ENCODE measurements at places on chromosomes 5 and 9.

DNA sequence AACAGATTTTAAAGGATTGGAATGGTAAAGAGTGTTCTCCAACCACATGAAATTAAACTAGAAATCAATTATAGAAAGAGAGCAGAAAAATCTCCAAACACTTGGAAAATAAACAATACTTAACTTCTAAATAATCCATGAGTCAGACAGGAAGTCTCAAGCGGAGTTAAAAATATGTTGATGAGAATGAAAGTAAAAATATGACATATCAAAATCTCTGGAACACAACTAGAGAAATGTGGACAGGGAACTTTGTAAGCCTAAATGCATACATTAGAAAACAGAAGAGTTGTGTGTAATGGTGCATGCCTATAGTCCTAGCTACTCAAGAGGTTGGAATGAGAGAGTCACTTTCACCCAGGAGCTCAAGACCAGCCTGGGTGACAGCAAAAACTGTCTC is 47.9 kb upstream of the ZNF618 start:
- DNase-seq: no peak

GRCh38 chr9:117034866-117035265 is 347.8 kb downstream of the TRIM32 start:
- no peak for DNase-seq

DNA sequence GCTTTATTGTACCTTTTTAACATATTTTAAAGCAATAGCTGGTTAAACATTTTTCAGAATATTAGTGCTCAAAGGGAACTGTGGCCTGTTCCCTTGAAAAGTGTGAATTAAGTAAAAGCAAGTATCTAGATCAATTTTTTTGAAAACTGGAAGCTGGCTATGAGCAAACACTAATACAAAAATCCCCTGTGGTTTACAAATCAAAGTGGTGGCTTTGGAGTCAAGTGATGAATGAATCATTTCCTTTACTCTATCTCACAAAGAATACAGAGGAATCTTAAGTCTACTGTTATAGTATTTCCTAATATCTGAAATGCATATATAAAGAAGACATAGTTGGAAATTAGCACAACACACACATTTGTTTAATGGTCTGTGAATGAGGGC is 212.4 kb upstream of the C9orf72 start:
- DNase-seq: no peak

- no peak for DNase-seq
Observed at GRCh38 chr5:136501133-136501532, 135.8 kb upstream of the TRPC7 start.

DNA sequence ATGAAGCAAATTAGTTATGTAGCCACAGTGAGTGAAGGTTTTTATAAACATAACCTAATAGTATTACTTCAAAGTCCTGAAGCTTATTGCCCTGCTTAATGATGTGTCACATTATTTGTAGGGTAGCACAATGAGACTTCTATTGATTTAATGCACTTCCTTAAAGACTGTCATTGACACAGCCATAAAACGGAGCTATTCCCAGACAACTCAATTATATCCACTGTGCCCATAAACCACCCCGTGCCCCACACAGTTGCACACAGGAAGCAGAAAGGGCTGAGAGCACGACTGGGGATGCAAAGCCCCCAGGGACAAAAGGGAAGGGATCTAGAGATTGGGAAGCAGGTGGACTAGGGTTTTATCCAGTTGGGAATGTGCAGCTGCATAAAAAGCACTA is 37.0 kb downstream of the TRIM32 start:
- DNase-seq: no peak

DNA sequence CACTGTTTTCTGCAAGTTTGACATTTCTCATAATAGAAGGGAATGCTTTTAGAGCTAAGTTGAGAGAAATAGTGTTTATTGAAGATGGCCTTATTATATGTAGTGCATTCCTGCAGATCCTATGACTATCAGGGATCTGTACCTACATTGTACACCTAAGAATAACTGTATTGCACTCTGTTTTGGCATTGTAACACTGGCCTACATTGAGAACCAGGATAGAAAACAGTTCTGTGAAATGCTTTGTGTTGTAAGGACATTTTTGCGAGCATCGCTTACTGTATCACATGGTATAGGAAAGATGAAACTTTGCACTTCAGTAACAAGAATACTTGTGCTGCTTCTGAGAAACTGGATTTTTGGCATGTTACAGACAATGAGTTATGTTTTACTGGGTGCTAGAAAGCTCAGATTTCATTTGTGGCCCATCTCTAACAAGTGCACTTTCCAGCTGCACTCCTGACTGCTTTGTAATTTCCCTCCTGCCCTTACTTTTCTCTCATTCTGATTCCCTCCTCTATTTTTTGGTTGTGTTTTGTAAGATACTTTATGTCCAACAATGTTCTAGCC is 30.6 kb downstream of the C9orf85 start:
- no peak for DNase-seq

DNA sequence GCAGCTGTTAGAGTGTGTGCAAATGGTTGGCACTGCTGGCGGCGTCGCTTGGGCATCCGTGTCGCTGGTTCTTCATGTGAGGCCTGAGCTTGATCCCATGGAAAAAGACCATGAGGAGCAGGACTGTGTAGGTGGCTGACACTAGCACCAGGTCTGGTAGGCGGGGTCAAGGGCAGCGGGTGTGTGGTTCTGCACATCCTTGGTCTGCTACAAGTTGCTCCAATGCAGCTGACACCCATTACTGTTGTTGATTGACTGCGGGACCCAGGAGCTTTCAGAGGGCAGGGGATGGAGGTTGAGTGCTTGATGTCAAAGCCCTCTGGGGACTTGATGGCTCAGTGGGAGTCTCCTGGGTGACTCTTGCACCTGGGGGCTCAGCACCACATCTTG is 29.0 kb upstream of the PITX1 start:
- DNase-seq: no peak

GRCh38 chr5:53323943-53324642 is 156.3 kb upstream of the FST start:
- DNase-seq: no peak

GRCh38 chr5:61184708-61185107 is 22.4 kb upstream of the SMIM15 start:
- DNase-seq: no peak

DNA sequence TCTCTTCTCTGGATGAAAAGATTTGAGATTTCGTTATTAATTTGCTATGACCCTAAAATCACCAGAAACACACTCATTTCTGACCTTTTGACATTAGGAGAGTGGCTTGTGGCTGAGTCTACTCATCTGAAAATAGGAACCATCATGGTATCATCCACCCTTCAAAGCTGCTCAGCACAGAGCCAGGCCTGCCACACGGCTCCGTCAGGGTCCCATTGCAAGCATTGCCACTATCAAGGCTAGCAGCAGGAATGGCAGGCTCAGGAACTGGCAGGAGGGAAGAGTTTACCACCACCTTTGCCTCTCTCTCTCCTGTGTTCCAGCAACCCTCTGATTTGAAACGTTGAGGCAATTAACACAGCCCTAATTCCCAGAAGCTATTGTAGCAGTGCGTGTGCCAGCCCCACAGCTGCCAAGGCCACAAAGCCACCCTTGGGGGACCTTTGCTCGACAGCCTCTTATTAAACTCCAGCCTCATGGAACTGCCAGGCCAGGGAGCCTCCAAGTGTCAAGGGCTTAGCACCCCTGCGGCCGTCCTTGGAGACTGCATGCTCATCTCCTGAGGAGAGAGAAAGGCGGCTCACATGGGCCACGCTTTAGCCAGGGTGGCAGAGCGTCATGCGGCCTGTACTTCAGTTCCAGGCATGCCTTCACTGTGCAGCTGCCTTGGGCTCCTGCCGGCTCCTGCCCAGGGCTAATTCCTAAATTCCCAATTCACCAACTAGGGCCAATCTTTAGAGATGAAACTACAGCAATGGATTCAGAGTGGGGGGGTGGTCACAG is 145.9 kb downstream of the ROR2 start:
- DNase-seq: no peak

DNA sequence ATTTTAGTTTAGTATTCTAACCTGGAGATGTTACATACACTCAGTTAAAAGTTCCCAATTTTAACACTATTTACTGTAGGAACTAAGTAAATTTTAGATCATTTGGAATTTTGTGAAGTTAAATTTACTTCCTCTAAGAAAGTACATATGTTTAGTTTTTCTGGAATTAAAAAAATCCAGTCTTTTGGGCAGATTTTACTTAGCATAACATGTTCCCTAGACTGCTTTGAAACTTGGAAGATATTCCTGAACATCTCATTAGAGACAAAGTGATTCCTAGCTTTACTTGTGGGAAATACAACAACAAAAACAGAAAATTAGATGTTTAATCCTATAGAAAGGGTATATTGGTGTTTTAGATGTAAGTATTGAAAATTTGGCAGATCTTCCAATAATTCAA is 930.0 kb upstream of the PTPRD start:
- DNase-seq: no peak

GRCh38 chr9:79889369-79889768 is 317.6 kb downstream of the TLE4 start:
- DNase-seq: no peak

DNA sequence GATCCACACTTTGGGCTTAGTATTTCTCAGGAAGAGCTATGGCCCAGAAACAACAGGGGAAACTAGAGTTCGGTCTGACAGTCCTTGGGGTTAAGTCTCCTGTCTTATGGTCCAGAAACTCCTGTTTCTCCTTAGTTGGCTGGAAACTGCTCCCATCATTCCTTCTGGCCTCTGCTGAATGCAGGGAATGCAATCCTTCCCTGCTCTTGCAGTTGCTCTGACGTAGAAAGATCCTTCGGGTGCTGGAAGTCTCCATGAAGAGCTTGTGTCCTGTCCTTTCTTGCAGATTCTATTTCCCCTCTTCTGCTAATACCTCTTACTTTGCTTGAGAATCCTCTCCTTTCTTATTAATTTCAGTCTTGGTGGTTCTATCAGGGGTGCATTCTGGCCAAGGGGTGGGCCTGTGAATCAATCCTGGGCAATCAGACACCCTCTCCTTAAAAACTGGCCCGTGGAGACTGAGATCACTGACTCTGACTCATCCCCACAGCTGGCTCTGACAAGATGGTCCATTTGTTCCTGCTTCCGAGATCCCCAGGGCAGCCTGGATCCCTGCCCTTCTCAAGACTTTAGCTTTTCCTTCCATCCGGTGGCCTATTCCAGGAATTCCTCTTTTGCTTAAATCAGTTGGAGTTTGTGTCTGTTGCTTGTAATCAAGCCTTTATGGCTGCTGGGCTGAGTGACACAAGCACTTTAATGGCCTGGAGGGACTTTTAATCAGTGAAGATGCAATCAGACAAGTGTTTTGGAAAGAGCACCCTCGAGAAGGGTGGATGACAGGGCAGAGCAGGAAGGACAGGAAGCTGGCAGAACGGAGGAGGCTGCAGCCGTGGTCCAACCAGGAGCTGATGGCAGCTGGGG is 23.7 kb downstream of the PTGS1 start:
- DNase-seq: no peak

Data from GM12891 (cell line).